ENCODE measurements at places on chromosomes 12 and 14.

GRCh38 chr12:79482323-79482722 lies 208.4 kb downstream of the PAWR start:
- no peak for DNase-seq

- no peak for DNase-seq
Measured at GRCh38 chr12:47818467-47819137, 1.1 kb downstream of the HDAC7 start.

DNA sequence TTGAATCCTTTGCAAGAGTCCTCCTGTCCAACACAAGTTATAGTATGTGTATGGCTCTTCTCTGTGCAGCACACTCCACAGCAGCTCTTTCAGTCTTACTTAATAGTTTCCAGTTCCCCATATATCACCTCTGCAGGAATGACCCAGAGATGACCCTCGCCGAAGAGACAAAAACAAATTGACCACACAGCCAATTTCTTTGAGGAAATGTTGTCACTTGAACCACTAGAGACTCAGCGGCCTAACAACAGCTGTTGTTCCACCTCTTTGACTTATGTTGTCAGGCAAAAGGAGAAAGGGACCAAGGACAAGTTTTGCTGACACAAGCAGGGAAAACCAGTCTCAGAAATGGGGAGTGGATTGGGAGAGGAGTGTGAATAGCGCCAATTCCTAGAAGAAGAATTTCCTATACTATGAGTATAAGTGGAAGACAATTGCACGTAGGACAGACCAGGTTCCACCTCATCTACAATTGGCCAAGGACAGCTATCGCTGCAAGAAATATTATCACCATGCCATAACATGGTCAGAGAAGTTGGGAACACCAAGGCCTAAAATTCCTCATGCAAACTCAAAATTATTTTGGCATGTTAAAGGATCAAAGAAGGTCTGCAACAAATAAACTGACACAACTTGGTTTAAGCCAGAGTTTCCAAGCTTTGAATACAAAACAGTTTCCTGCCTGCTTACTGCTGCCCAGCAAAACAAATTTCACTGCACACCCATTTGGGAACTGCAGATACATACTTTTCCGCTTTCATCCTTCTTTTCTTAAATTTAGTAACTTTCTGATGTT lies 41.7 kb upstream of the ITPR2 start:
- no peak for DNase-seq

DNA sequence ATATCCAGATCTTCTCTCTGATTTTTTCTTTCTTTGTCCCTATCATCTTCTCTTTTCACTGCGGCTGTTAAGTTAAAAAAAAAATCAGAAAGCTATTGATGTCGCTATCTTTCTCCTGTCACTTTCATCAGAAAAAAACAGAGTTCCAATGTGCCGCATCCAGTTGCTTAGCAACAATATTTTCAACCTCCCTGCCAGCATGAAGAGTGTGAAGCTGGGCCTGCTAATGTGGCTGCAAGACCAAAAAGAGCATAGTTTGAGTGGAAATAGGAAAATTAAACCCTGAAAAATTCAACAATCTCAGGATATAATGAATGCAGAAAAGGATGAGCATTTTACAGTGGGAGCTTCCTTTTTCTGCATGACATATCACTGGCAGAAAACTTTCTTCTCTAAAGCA lies 1025.4 kb upstream of the LRFN5 start:
- DNase-seq: no peak

- no peak for DNase-seq
Measured at GRCh38 chr14:74667758-74668157, 45.1 kb downstream of the AREL1 start.

GRCh38 chr14:35340616-35341453 lies 48.7 kb downstream of the PSMA6 start:
- no peak for DNase-seq

DNA sequence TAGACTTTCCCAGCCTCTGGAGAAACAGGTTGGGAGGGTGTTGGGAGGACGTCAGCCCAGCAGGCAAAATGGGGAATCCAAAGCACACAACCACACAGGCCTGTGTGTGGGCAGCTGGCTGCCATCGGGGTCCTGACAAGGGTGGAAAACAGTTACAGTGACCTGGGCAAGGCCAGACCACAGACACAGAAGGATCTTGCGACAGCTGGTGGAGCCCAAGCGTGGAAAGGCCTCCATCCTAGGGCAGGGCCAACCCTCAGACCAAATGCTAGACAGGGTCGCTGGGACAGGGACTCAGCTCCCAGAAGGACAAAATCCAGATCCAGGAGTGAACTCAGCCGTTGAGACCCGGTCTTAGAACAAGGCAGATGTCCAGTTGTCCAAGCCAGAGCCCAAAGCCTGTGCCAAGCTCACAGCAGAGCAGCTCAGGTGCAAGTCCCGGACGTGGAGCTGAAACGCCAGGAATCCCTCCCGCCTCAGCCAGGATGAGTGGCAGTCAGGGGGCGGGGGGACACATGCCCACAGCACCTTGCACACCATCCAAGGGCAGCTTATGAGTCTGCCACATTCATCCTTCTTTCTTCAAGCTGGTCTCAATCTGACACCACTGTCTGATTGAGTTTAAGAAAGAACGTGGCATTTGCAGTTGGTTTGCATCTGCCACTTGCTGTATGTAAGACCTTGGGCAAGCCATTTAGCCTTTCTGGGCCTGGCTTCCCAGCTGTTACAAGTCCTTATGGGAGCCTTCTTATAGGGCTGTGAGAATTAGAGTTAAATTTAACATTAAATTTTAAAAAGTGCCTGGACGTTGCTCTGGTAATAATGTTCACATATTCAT lies 37.6 kb downstream of the DEGS2 start:
- no peak for DNase-seq

DNA sequence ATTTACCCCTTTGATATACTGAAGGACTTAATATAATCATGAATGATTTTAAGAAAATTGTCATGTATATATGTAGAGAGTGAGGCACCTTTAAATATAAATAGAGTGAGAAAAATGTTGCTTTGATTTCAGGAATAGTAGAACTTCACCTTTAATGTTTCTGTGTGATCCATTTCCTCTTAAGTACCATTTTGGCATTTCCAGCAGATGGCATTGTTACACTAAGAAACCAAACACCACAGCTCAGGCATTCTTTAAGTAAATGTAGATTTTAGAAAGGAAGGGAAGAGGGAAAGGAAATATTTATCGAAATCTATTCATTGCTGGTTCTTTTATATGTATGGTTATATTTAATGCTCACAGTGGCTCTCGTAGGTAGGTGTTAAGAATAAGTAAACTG lies 556.7 kb upstream of the FBXO33 start:
- no peak for DNase-seq

DNA sequence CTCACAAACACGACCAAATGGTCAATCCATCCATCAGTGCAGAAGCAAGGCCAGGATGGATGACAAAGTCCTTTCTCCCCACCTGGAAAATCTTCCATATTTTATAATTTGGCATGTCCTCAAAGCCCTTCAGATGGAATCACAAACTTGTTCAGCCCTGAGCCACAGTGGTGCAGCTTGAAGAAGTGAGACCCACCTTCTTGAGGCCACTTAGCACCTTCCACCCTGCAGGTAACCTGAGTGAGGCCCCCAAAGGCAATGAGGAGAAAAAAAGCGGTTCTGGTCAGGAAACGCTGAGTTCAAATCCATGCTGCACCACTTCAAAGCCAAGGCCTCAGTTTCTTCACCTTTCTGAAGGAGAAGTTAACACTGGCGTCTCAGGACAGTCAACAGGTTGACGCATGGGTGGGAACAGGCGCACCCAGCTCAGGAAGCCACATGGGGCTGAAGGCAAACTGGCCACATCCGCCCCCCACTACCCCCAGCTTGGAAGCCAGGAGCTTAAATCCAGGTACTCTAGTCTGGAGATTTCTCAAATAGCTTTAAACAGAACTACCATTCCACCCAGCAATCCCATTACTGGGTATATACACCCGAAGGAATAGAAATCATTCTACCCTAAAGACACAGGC lies 320.4 kb downstream of the BCL11B start:
- DNase-seq: no peak

DNA sequence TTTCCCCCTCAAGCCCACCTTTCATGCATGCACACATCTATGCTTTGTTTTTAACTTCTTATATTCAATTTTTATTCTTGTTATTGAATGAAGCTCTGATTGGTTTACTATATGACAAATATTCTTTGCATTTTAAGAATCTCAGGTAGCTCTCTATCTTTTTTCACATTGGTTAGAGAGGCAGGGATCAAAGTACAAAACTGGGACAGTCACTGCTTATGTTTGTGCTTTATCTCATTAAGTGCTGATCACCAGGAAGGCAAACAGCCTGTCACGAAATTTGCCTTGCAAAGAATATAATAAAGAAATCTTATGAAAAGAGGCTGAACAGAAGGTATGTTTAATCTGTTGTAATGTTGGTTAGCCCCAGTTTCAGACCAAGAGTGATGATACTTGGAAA lies 29.7 kb upstream of the INSM2 start:
- no peak for DNase-seq

DNA sequence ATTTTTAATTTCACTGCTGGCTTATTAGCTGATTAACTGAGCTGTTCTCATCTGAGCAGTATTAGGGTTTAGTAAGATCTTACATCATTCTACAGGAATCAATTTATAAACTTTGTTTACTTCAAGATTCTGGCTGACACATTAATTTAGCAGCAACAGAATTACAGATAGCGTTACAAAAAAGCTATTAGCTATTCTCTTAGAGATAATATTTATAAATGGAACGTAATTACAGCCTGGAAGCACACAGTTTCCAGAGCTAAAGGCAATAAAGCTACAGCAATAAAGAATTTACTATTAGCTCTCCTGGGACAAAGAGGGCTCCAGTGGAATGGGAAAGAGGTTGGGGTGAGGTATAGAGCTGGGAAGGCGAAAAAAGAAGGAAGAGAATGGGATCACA lies 34.7 kb downstream of the PDE6H start:
- DNase-seq: no peak

- no peak for DNase-seq
Measured at GRCh38 chr12:85688837-85689236, 147.4 kb downstream of the RASSF9 start.

DNA sequence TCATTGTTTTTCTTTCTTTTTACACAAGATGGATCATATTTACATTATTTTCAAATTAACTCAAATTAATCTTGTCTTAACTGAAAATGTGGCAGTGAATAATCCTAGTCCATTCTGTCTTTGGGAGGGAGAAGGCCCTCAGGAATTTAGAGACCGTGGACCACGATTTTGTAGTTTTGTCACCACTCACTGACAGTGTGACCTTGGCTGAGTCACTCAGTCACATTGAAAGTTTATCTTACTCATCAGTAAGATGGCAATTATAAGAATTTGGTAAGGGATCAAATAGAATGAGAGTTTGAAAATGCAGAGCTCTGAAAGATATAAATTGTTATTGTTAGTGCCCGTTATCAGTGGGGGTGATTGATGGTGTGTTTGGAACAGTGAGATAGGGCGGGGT lies 16.4 kb downstream of the FOXJ2 start:
- DNase-seq: no peak

GRCh38 chr14:90642244-90642717 lies 173.9 kb downstream of the TTC7B start:
- DNase-seq: no peak

GRCh38 chr12:55715169-55715764 lies 579 bp upstream of the BLOC1S1 start:
- no peak for DNase-seq

GRCh38 chr14:22752422-22752821 lies 14.1 kb upstream of the OXA1L start:
- no peak for DNase-seq

- DNase-seq: no peak
Measured at GRCh38 chr14:90848944-90849731, 32.9 kb upstream of the TTC7B start.

DNA sequence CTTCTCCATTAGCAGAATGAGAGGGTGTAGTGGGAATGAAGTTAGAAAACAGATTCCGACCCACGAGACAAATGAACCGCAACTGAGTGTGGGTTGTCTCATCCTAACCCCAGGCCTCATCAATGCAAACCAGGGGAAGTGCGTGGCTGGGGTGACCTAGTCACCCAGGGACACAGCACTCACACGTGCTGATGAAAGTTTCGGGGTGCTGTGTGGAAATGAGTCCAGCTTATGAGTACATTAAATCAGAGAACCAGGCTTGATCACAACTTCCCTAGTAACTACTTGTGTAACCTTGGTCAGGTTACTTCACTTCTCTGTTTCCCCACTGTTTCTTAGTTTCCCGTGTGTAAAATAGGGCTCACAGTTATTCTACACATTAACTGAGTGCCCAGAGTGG lies 95.4 kb upstream of the CDKN3 start:
- no peak for DNase-seq

GRCh38 chr12:49121047-49121696 lies 10.0 kb downstream of the TUBA1B start:
- DNase-seq: no peak

DNA sequence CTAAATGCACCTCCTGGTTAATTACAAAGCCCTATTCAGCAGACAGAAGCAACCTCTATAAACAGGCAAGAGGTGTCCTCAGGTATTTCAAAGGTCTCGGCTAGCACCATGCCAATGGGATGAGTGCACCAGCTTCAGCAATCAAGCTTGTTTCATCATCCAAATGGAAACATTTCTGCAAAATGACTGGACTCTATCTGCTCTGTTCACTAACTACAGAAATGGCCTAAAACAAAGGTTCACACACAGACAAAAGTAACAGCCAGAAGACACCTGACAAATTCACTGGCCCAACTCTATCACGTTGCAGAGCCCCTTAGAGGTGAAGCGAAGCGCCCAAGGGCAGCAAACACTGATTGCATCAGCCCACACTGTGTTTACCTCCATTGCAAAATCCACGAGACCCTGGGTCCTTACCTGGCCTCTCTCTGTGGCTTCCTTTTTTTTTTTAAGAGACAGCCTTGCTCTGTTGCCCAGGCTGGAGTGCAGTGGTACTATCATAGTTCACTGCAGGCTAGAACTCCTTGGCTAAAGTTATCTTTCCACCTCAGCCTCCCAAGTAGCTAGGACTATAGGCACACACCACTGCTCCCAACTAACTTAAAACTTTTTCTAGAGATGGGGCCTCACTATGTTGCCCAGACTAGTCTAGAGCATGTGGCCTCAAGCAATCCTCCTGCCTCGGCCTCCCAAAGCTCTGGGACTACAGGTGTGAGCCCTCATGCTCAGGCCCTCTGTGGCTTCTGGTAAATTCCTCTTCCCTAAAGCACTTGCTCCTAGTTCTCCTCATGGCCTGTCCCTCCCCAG lies 8.5 kb upstream of the SYNE3 start:
- no peak for DNase-seq

GRCh38 chr14:103326078-103326477 lies 8.0 kb upstream of the EIF5 start:
- no peak for DNase-seq
